Mucosa of gallbladder (tissue), 1 donor: ENCODE measurements at places on chromosomes 13 and 19.

DNA sequence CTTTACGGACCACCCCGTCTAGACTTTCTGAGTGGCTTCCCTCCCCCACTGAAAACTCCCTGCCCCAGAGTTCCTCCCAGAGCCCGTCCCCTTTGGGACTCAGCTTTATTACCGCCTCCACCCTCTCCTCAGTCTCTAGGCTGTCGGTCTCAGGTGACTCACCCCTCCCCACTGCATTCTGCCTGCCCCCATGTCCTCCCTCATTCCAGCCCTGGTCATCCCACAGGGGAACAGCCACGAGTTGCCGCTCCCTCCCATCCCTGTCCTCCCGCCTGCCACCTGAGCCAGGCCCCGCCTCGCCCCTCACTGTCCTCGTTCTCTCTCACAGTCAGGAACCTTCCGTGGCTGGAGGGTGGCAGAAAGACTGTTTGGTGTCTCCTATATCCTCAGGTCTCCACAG is 57.3 kb downstream of the SMARCA4 start:
- DNase-seq = peak; percentile 17

DNA sequence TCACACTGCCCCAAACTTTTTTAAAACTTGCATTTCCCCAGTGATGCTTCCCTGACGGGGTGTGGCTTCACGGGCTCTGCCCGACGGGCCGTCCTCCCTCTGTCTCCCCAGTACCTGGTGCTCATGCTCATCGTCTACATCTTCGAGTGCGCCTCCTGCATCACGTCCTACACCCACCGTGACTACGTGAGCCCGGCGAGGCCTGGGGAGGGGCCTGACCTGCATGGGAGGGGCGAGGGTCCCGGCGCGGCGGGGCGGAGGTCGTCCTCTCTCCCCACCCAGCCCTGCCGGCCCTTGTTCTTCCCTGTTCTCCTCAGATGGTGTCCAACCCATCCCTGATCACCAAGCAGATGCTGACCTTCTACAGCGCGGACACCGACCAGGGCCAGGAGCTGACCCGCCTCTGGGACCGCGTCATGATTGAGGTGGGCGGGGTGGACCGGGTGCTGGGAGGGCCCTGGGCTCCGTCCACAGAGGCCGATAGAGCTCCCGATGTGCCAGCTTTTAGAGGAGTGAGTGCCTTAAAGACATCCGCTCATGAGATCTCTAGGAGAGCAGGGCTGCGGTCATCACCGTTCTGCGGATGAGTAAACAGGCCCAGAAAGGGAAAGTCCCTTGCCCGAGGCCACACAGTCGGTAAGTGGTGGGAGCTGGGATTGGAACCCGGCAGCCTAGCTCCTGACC is 6.9 kb downstream of the UPK1A start:
- peak; percentile 31 for DNase-seq

DNA sequence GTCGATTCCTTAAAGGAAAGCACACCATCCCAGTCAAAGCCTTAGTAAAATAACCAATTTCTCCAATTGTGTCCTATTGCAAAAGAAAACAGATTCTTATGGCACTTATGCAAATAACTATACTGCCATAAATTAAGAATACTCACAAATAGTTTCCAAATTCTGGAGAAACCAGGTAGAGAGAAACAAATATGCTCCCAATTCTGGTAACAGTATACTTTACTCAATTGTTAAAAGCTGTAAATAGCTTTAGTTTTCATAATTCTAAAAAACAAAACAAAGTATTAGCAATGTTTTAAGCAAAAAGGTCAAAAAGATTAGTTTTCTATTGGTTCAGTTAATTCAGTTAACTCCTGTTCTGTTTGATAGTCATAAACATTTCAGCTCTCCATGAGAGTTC is 18.2 kb upstream of the UBAC2 start:
- no peak for DNase-seq

- DNase-seq = no peak
These were observed 1.7 kb downstream of the STK24 start for GRCh38 chr13:98575009-98575903.

- no peak for DNase-seq
These were observed 3.6 kb downstream of the FOXO1 start for GRCh38 chr13:40662866-40663265.

DNA sequence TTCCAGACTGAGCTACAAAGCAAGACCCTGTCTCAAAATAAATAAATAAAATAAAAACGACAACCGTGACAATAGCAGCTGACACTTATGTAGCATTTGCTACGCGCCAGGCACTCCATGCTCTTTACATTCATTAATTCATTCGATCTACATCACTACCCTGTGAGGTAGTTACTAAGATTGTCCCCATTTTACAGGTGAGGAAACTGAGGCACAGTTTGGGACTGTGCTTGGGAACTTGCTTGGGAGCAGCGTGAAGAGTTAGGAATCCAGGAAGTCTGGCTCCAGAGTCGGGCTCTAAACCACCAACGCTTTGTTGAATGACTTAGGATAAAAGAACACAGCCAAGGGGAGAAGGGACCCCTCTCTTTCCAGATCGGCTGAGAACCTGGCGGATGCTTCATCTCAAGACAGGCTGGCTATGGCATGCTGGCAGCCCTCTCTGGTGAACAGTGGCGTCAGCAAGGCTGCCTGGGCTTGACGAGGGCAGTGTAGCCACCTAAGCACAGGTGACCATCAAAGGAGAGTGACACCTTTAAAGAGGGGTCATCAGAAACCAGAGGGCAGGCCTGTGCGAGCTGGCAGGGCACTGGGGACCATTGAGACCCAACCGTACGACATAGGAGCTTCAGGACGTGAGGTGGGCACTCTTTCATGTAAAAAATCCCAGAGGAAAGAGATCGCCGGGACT is 591 bp downstream of the DOHH start:
- DNase-seq = no peak

DNA sequence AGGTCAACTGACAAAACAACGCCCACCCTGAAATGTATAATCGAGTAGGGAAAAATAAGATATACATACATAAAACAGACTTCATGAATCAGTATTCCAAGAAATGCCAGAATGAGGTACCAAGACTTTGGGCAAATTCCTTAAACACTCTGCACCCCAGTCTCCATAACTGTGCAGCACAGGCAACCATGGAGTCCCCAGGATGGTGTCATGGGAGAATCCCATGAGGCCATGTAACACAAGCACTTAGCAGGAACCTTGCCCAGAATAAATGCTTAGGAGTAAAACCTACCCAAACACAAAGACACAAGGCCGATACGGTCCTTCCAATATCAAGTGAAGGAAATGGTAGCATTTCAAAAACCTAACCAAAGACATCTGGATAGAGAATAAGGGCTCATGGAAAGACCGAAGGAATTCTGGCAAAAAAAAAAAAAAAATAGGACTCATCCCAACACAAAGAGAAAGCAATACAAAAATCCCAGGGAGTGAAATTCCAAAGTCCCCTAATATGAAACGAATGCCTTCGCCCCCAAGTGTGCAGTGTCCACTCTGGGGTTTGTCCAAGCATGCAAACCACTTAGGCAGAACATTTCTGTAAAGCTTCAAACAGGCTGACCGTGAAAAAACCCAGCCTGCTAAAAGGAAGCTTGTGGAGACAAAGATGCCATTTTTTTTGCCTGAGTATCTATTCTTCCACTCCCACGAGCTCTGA is 11.1 kb downstream of the ZC3H4 start:
- DNase-seq = no peak

DNA sequence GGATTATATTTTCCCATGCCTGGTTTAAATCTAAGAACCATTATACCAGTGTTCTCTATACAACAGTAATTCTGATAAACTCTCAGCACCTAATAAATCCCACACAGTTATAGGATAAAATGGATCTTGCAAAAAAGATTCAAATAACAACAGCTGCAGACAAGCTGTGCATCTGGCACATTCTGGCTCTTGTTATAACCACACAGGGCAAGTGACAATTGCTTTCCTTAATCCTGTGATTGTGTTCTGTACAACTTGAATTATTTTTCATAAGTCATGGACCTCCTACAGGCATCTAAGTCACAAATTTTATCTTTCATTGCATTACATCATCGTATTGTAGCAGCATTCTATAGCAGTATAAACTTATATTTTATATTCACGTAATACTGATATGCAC is 948.3 kb downstream of the SLITRK1 start:
- no peak for DNase-seq

DNA sequence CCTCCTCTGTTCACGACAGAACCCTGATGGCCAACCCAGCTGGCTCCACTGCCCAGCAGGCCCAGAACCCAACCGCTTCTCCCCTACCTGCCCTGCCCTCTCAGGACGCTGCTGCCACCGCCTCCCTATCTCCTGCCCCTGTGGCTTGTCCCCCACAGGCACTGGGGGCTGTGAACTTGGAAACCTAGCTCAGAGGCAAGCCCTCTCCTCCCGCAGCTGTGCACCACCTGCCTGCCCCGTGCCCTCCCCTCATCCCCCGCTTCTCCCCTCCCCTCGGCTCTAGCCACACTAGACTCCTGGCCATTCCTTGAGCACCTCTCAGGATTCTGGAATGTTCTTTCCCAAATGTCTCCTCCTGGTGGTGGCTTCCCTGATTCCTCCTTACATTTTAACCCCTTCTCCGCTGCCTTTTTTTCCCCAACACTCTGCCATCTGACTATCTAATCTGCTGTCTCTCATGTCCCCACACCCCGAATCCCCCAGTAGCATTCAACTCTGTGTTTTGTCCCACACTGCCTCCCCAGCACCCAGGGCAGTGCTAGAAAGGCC is 6.7 kb downstream of the NANOS3 start:
- DNase-seq = no peak

DNA sequence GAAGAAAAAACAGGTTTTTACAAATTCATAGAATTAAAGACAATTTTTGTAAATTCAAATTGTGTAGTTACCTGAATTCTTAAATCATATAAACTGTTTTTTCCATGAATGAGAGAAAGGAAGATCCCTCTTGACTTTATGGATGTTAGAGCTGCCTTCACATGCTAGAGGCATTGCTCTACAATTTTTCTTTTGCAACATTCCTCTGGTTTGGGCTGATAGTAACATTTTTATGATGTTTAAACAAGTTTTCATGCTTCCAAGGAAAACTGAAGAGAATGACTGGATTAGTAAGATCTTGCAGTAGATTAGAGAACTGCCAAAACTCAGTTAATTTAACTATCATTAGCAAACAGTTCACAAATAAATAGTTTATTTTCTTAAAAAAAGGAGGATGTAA is 250.6 kb downstream of the GPC6 start:
- no peak for DNase-seq

GRCh38 chr13:113489549-113490495 is 689 bp downstream of the DCUN1D2 start:
- no peak for DNase-seq

DNA sequence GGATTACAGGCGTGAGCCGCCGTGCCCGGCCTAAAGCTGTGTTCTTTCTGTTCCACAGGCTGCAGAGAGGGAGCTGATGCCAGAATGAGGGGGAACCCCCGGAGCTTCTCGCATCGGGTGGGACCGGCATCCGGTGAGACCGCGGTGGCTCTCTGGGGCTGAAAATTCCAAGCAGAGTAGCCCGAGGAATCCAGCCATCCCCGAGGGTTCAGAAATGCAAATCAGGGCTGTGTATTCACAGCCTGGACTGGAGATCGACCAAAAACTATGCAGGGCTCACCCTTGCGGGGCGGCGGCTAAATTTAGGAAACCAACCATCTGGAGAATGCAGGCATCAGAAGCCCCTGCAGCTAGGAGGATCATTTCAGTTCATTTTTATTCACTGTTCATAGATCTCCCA is 99.2 kb downstream of the GNG7 start:
- DNase-seq = no peak

GRCh38 chr19:12117201-12117970 is 22.8 kb downstream of the ZNF20 start:
- no peak for DNase-seq

- no peak for DNase-seq
These were observed 22.0 kb upstream of the POU4F1 start for GRCh38 chr13:78625384-78625783.

GRCh38 chr13:75784003-75784402 is 147.9 kb downstream of the LMO7 start:
- no peak for DNase-seq

GRCh38 chr13:103067751-103068555 is 1.7 kb upstream of the SLC10A2 start:
- peak; percentile 59 for DNase-seq

- no peak for DNase-seq
These were observed 73.1 kb downstream of the LATS2 start for GRCh38 chr13:20988033-20988908.

GRCh38 chr13:35979361-35979951 is 151.7 kb downstream of the DCLK1 start:
- DNase-seq = peak; percentile 61

DNA sequence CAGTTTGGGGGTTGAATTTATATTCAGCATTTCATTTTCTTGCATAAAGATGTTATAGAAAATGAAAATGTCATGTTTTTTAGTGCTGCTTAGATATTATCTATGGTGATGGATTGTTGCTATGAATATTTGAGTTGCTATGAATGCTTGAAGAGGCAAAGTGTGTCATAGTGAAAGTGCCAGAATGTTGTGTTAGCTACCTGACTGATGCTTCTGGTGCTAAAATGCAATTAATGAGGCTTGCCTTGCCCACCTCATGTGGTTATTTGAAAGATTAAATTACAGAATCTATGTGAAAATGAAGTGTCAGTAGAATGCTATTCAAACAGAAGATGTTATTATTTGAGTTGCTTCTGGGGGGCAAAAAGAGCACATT is 62.7 kb upstream of the MYCBP2 start:
- no peak for DNase-seq

DNA sequence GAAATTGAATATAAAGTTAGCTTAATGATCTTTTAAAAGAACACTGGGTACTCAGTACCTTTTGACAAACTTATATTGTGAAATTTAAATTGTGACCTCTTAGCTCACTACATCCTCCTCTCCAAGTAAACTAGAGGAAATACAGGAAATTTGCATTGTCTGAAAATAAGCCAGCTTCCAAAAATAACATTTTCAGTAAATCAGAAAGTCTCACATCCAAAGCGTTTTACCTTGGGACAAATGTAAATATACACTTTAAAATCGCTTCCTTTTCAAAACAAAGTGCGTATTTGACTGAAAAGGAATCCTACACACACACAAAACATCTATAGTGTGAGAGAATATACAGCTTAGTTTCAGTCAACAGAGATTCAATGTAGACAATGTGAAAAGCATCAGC is 2.1 kb upstream of the EFNB2 start:
- DNase-seq = no peak

DNA sequence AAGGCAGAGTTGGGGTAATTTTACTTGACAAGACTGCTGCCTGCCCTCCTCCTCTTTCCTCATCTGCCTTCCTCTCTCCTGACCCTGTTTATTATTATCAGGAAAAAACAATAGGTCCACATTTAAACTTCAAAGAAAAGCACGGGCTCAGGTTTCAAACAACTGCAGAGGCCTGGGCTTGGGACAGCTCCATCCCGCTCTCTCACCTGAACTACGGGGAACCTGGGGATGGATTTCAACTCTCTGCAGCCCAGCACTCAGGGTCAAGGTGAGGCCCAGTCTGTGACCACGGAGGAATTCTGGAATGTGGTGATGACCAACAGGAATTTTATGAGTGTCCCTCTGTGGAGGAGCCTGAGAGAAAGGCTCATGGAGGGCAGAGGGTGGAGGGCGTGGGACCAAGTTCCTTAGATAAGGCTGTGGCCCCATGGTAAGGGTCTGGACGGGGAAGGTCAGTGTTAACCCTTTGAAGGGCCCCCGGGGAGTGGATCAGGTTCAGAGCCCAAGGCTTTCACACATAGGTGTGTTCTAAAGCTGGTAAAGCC is 220.8 kb upstream of the MAB21L1 start:
- no peak for DNase-seq

GRCh38 chr13:46761866-46762265 is 35.1 kb downstream of the ESD start:
- DNase-seq = peak; percentile 23

GRCh38 chr13:105135852-105136615 is 1399.4 kb downstream of the EFNB2 start:
- no peak for DNase-seq
